Effector CD8-positive, alpha-beta T cell (primary cell): ENCODE measurements at places on chromosomes 4 and X.

DNA sequence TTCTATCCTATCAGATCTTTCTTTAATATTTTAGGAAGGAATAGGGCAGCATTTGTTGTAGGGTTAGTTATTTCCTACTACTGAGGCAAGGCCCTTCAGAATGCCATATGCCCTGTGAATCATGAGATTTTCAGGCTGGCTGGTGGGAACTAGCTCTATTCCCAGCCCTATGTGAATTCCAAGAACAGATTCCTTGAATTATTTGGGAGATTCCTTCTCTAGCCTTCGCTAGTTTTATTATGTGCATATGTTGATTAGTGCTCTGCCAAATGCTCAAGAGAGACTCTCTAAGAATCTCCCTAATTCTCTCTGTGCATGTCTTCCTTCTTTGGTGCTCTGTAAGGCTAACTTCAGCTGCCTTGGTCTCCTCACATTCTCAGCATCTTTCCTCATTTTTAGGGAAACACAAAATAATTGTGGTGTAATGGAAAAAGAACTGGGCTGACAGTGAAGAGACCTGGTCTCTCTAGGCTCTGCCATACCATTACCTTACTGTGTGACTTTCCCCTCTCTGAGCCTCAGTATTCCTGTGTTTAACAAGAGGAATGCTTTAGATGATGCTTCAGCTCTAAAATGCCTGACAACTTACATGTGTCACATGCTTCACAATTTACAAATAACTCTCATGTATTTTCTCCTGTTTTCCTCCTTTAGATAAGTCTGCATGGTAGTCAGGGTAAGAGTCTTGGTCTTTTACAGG lies 79.7 kb downstream of the VMA21 start:
- no peak for DNase-seq

- no peak for DNase-seq
These were observed 935.7 kb downstream of the RAPGEF2 start for GRCh38 chr4:160038615-160039014.

DNA sequence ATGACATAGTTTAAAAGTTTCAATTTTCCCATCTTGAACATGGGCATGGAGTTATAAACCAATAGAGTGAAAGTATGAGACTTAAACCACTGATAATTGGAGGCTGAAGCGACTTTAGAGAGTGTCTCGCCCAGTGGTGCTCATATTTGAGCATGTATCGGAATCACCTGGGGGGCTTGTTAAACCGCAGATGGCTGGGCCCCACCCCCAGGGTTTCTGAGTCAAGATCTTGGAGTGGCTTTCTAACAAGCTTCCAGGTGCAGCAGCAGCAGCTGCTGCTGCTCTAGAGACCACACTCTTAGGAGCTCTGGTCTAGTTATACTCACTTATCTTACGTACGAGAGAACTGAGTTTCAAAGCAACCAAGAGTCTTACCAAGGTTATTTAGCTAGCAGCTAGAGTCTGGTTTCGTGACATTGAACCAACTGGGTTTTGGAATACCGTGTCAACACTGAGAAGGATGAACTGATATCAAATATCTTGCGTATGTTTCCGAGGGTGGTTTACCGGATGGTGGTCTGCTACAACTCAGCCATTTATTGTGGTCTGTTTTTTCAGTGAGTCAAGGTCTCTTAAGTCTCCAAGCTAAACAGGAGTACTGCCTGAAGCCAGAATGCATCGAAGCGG lies 5.9 kb downstream of the PHEX start:
- no peak for DNase-seq

DNA sequence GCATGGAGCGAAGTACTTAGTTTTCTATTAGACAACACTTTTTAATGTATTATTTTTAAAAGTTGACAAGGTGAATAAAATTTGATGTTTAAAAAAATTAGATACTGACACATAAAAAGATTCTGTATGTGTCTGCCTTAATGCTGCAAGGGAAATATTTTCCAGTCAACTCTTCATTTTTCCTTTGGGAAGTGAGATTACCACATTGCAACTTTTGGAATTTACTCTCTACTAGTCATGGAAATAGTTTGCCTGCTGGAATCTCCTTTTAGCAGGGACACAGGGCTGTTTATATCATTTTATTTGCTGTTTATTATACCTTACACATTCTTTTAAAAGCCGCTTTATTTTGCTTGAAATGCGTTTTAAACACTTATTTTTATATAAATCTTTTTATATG lies 135.1 kb downstream of the MID1 start:
- DNase-seq: no peak

DNA sequence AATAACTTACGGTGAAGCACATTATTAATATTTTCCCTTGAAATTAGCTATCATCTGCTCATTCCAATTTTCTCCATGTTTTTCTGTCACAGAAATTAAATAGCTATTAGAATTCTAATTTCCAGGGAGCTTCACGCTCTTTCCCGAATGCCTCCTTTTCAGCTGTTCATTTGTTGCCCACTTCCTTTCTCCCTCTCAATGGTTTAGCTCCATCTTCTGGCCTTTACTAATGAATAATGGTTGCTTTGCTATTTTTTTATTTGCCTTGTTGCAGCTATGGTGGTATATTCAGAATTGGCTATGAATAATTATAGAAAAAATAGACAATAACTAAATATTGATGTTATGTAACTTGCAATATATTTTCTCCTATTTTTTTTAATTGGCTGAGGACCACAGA lies 70.5 kb downstream of the GRIA2 start:
- DNase-seq: no peak

GRCh38 chr4:2132438-2132837 lies 73.3 kb downstream of the NAT8L start:
- DNase-seq: no peak

DNA sequence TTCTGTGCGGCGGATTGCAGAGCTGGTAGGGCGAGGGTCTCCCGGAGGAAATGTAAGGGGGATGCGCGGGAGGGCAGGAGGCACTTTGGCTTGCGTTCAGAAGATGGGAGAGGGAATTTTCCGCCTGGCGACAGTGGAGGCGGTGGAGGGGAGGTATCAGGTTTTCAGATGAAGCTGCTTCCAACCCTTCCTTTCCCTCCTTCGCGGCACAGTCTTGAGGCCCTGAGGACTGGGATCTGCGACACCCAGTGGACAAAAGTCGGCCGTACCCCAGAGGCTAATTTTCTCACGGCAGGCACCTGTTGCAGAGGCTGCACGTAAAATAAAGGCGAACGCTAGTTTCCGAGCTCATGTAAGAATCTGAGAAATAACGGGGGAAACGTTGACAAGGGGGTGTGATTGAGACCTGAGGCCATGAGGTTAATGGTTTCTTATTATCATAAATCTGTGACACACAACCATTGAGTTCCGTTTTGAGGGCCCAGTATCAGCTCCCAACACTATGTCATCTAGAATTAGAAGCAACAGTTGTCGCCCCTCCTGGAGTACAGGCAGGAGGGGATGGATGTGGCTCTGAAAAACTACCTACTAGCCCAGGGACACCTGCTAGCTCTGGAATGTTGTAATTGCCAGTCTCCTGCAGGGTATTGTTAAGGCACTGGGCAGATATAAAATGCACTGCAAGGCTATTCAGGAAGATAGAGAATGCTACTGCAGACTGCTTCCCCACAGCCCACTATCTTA lies 1.1 kb downstream of the ZCCHC18 start:
- DNase-seq: peak; percentile 23
